ENCODE measurements at places on chromosomes 1 and 21. TPM values are rescaled to one million over a fixed set of nuclear protein-coding genes. Genes with fewer than 3 reads are reported as not detected.

- DNase-seq: no peak
Measured at GRCh38 chr1:5756434-5757186, 235.6 kb downstream of the NPHP4 start.

- DNase-seq: no peak
Measured at GRCh38 chr1:109498161-109498801, 4.4 kb downstream of the CYB561D1 start.

DNA sequence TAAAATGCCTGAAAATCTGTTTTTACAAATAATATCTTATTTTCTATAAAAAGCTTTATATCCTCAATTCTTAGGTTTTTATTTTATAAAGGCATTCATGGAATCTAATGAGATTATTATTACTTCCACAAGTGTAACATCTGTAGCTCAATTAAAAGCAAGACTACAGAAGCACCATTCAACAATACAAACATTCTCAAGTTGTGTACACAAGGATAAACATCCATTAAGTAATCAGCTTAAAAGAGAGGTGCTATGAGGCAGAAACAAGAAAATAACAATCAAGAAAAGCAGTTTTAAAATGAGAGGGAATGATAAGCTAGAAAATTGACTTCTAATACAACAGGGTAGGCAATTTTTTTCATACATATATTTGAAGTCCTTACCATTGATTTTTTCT, 326.1 kb downstream of the MRPL39 start:
- no peak for DNase-seq

DNA sequence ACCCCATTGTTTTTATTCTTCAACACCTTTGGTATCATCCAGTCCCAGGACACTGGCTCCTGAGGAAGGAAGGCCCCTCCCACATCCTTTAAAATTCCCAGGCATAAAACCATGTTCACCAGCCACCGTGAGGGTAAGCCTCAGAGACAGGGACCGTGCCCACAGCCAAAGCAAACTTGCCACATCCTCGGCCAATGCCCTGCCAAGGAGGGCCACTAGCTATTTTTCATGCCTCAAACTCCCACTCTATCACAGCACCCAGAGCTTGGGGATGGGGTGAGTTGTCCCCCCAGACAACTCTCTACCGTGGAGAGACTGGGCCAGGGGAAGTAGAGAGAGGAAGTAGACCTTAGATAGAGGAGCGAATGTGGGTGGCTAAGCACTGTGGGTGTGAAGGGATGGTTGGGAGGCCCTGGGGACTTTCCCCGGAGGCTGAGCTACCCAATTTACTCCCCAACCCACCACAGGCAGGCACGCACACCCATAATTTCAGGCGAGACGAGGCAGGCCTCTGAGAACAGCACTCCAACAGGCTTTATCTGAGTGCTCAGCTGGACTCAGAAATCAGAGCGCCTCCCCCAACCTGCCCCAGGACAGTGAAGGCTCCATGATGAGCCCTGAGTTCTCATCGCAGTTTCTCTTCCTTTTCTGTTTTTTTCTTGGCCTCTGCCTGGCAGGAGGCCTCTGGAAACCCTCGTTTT, 15.9 kb upstream of the BTG2 start:
- peak; percentile 58 for DNase-seq

DNA sequence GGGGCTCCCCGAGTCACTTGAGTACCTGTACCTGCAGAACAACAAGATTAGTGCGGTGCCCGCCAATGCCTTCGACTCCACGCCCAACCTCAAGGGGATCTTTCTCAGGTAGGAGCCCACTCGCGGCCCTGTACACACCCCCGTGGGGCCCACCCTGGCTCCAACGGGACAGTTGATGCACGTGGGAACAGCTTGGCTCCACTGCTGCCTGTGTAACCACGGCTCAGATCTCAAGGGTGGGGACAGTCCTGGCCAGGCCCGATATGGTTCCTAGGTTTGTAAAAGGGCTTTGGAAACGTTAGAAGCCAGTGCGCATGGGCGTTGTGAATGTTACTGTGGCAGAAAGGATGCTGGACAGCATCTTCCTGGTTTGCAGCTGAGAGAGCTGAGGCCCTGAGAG, 18.8 kb downstream of the PODN start:
- DNase-seq: no peak

DNA sequence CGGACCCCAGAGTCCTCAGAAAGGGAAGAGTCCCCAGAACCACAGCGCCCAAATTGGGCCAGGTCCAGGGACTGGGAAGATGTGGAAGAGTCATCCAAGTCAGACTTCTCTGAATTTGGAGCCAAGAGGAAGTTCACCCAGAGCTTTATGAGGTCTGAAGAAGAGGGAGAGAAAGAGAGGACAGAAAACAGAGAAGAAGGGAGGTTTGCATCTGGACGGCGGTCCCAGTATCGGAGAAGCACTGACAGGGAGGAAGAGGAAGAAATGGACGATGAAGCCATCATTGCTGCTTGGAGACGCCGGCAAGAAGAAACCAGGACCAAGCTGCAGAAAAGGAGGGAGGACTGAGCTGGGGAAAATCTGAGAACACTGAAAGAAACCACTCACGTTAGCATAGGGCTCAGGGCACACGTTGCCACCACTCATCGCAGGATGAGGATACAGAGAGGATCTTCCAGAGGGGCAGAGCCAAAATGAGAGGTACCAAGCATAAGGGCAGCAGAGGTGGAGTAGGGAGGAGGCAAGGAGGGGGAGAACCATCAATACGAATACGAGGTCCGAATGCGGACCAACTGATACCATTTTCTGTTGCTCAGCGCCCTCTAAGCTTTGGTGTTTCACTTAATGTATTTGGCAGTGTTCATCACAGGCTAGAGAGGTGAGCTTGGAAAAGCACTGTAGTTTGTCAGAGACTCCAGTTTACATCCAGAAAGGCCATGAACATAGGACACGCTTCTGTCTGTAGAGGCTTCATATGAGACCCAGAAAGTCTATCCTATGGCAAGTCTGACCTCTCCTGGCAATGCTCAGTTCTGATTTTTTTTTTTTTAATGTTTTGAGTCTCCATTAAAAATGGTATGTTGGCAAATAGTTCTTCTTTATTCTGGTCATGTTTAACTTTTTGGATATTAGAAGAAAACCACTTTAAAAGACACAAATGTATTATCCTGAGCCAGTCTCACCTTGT, 34.7 kb downstream of the STYXL2 start:
- no peak for DNase-seq

DNA sequence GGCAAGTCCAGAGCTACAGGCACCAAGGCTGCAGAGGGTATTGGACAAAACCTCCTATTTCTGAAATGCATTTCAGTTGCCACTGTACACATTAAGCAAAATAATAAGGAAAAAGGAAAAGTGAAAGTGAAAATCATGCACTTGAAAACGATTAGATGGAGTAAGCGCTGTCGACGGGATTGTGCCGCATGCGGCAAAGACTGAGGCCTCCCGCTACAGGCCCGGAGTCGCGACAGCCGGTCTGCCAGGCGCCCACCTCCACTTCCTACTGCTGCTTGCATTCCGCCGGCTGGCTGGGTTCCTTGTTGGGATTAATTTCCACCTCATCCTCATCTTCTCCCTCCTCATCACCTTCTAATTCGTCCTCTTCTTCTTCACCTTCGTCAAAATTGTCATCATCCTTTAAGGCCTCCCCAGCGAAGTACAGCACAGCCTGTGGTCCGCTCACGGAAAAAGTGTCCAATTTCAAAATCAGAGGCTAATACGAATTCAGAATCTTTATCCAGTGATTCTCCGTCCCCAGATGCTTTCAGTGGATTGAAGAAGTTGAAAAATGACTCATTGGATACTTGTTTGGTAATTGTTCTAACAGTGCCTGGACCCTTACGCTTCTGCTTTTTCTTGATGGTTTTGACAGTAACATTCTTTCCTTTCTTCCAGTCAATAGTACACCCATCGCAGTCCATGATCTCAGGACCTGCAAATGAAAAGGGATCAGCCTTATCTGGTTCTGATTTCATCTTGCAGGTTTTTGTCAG, 38.0 kb downstream of the CD58 start:
- no peak for DNase-seq

DNA sequence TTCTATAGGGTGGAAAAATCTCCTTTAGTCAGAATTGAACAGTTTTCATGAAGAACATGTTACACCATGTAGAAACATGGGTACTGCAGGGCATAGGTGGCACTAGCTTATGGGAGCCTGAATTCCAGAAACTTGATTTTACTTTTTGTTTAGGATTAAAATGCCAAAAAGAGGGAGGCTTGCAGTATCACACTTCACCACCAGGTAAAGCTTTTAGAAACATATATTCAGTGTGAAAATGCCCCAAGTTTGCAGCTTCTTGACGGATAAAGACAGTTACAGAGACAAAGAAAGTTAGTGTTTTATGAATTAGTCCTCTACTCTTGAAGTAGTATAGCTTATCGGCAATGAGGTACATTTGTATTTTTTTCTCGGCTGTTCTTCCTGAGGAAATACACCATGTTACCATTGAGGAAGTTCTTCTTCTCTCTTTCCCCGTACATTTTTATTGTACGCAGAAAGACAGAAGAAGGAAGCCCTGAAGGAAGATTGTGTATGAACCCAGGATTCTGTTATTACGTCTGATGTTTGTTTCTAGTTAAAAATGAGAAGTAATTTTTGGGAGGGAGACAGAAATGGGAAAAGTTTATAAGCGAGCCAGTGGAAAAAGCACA, 66.1 kb downstream of the PBX1 start:
- DNase-seq: no peak

GRCh38 chr1:2194898-2195673, 514 bp upstream of the FAAP20 start:
- DNase-seq: peak; percentile 94

- DNase-seq: no peak
Measured at GRCh38 chr1:214264976-214265375, 16.0 kb upstream of the SMYD2 start.

DNA sequence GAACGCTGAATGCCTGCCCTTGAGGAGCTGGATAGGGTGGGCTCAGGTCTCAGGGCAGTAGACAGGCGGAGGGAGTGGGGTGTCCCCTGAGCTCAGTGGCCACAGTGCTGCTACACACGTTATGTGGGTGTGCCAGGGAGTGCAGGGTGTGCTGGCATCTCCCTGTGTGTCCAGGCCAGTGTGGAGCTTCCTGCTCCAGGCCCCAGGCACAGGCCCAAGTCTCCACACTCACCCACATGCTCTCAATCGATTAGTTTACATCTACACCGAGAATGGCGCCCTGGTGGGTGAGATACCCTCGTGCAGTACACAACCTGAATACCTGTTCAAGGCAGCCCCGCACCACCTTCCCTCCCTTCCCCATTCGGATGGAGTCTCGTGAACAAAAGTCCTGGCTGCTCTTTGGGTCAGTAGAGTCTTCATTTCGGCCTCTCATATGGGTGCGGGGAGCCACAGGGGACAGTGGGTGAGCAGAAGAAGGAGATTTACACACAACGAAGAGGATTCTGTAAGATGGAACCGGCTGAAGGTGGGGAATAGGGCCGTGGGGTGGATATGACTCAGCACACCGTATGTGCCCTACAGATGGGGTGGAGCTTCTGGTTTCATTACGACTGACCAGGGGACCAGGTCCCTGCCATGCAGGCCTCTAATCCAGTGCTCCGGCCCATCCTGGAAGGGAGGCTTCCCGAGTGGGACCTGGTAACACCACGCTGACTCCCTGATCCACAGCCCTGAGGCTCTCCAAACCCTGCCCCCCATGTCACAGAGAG, 93.3 kb downstream of the SPSB1 start:
- no peak for DNase-seq

DNA sequence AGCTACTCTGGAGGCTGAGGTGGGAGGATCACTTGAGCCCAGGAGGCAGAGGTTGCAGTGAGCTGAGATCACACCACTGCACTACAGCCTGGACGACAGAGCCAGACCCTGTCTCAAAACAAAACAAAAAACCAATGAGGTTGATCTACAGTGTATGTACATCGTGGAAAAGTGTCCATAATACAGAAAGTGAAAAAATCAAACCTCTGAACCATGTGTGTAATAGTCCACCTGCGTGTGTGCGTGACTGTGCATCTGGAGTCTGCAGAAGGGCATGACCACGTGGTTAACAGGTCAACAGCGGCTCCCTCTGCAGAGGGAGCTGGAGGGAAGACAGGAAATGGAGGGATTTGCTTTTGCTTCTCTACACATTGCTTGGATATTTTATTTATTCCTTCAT, 32.4 kb upstream of the ENO1 start:
- no peak for DNase-seq

DNA sequence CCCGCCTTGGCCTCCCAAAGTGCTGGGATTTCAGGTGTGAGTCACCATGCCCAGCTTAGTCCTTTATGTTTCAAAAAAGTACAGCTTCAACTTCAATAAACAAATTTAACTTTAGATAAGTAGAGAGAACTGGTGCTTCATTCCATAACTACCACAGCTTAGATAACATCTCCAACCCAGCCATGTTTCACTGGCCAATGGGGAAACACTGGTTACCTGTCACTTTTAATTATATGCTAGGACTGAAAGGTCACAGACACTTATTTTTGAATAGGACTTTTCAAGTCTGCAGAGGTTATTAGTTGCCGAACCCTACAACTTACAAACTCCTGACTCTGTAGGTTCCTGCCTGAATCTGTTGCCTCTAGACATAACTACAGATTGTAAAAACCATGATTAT, 56.5 kb upstream of the ST6GALNAC3 start:
- no peak for DNase-seq

- DNase-seq: no peak
Measured at GRCh38 chr1:182682898-182683501, 1.4 kb downstream of the RGS8 start.

GRCh38 chr1:29303201-29304024, 67.1 kb downstream of the PTPRU start:
- DNase-seq: no peak

DNA sequence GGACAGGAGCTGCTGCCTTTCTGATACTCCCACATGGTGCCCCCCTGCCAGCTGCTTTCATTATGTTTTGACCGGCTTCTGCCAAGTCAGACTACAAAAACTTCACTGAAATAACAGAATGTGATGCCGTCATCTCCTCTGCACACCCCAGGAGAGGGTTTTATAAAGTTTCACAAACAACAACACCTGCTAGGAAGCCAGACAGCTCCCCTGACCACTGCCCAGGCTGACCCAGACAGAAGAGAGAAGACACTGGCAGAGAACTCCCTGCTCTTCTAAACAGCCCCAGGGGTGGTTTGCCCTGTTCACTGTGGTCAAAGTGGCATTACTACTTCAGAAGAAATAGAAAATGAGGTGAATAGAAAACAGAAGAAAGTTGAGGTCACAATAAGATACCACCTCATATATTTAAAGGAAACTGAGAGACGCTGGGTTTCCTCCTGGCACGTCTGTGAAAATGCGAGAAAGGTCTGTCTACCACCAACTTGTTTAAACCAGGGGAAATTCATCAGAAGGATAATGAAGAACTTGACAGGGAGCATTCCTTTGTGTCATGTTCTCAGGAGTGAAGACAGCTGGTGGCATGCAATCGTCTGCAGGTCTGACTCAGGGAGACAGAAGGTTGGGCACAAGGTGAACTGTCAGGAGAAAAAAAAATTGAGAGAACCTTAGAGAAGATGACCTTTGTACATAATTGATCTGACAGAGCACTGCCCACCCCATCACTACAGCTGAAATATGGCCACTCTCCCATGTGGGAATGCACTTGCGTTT, 119.0 kb upstream of the NFIA start:
- DNase-seq: no peak

CFHR3 gene
- 0.39 TPM for total RNA-seq

JAM2 gene
- total RNA-seq: 41.8 TPM

AVPR1B gene
- not detected for total RNA-seq

IGFN1 gene
- not detected for total RNA-seq

DMAP1 gene
- total RNA-seq: 23.6 TPM

SLC25A34 gene
- total RNA-seq: 5.4 TPM

GBP3 gene
- total RNA-seq: 11.1 TPM

DSCAM gene
- not detected for total RNA-seq

TNNI3K gene
- 33.0 TPM for total RNA-seq

ETV3 gene
- total RNA-seq: 21.4 TPM
